Transverse colon (tissue), 4 donors: ENCODE measurements at places on chromosomes 16 and 17.
A peak's percentile ranks its signal among the peaks of the same experiment; 100 is the strongest.

DNA sequence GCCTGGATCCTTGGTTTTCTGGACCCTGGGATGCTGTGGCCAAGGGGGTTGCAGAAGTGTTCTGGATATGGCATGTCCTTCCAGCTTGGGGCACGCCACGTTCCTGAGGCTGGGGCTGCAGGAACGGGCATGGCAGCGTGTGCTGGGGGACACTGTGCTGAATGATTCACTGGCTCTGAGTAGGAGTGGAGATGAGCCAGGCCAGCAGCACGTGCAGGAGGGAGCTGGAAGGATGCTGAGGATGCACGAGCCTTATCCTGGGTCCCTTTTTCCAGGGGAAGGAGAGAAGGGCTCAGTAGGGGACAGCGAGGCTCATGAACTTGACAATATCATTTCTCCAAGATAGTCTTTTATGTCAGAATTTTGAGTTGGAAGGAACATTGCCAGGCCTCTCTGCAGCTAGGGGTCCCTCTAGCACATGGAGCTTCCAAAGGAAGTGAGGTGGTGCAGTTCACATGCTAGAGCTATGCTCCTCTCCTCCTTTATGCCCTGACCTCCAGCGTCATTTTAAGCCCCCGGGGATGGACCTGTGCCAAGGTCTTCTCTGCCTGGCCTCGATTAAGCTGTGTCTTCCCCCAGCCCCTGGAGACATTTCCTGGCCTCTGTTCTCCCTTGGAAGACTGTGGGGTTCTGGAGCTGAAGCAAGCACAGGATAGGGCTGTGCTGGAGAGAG is 125.9 kb downstream of the OR1D5 start:
- DNase-seq: no peak

DNA sequence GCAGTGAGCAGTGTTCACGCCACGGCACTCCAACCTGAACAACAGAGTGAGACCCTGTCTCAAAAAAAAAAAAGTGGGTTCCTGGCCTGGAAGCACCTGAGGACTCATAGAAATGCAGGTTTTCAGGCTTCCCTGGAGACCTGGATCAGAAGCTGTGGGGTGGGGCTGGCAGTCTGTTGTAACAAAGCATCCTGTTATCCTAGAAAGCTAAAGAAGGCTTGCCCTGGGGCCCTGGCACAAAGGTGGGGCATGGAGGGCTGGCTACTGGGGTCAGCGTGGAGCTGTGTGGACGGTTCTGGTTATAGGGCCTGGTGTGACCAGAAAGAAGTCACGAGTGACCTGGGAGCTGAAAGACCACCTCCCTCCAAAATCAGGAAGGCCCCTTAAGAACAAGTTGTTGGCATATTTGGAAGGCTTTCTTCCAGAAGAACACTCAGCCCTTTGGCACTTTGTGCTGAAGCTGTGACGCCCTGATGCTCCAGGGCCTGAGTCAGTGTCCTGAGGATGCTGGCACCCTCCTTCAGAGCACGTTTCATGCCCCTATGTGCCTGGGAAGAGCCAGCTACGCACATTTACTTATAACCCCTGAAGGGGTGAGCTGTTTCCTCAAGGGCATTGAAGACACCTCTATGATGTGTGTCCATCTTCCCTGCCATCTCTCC is 6.2 kb downstream of the CRISPLD2 start:
- DNase-seq: no peak

GRCh38 chr17:79674506-79675412 is 56.0 kb upstream of the ENPP7 start:
- no peak for DNase-seq

DNA sequence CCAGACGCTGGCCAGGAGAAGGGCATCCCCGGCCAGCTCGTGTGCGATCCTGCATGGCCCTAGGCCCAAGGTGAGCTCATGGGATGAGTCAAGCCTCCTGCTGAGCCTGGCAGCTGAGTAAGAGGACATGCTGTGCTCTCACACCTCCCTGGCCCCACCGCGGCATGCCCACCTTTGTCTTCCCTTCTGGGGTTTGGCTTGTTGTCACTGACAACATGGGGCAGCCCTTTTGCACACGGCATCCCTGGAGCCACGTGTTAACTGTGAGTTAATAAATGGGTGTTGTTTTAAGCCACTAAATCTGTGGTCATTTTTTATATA is 8.9 kb upstream of the TNS4 start:
- DNase-seq: no peak

- no peak for DNase-seq
Observed at GRCh38 chr16:85627089-85627488, 14.0 kb downstream of the GSE1 start.

DNA sequence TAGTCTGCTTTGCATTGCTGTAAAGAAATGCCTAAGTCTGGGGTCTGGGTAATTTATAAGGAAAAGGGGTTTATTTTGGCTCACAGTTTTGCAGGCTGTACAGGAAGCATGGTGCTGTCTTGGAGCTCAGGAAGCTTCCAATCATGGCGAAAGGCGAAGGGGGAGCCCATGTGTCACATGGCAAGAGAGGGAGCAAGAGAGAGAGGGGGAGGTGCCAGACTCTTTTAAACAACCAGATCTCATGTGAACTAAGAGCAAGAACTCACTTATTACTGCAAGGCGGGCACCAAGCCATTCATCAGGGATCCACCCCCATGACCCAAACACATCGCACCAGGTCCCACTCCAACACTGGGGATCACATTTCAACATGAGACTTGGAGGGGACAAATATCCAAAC is 148.2 kb upstream of the HS3ST2 start:
- DNase-seq: no peak

GRCh38 chr16:2040787-2041522 is 6.7 kb downstream of the NTHL1 start:
- peak; percentile 80 for DNase-seq

GRCh38 chr16:80437707-80438106 is 103.1 kb upstream of the DYNLRB2 start:
- DNase-seq: no peak

- peak; percentile 74 for DNase-seq
Observed at GRCh38 chr16:90044111-90044551, 24.9 kb upstream of the DBNDD1 start.

DNA sequence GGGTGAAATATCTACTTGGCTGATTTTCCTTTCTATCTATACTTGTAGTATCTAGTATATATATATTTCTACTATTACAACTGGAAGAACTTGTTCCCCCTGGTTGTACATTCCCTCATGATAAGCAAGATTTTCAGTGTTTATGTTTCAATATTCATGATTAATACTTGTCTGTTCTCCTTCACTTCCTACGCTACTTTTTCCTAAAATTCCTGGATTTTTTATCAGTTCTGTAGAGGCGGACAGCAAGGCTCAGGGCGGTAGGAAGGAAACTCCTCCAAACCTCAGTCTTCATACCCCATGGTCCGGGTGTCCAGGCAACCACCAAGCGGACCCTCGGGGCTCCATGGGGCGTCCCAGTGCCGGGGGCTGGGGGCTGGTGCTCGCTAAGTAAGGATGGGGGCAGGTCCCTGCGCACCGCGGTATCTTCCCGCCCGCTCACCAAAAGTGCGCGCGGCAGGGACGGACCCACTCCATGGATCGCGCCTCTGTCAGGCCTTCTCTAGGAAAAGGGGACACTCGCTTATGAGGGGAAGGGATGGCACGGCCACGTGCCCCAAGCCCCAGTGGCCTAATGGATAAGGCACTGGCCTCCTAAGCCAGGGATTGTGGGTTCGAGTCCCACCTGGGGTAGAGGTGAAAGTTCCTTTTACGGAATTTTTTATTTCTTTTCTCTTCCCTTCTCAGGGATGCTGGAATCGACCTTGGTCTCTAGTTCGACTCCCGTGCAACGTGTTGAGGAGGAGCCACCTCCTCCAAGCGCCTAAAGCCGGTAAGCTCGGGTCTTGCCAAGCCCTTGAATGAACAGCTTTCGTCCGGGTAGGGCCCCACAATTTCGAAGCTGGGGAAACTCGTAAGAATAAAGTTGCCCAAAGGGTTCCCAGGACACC is 13.2 kb downstream of the ATP5PD start:
- peak; percentile 93 for DNase-seq

GRCh38 chr17:71830866-71831265 is 290.0 kb upstream of the SOX9 start:
- no peak for DNase-seq

GRCh38 chr17:41738077-41738800 is 3.8 kb upstream of the HAP1 start:
- DNase-seq: peak; percentile 87

DNA sequence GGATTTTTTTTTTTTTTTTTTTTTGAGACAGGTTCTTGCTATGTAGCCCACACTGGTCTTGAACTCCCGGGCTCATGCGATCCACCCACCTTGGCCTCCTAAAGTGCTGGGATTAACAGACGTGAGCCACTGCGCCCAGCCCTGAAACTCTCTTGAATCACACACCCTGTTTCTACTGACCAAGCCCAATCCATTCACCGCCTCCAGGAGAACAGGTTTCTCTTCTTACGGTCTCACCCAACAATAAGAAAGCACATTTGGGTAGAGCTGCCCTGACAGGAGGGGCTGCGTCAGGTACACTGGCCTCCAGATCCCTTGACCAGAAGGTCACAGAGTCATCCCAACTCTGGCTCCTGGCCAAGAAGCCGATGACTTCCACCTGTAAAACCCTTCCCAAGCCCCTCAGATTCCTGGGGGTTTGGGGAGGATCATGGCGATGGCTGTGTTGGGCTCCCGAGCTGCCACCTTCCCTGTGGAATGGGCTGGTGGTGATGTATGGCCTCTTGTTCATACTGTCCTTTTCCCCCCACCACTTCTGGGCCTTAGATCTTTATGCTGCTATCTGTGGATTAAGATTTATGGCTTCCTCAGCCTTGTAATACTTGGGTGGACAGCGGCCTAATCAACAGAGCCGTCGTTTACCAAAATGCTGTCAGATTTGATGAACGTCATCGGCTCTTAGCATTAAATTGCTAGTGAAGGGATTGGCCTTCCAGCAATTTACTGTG is 89.1 kb downstream of the KATNIP start:
- peak; percentile 37 for DNase-seq

DNA sequence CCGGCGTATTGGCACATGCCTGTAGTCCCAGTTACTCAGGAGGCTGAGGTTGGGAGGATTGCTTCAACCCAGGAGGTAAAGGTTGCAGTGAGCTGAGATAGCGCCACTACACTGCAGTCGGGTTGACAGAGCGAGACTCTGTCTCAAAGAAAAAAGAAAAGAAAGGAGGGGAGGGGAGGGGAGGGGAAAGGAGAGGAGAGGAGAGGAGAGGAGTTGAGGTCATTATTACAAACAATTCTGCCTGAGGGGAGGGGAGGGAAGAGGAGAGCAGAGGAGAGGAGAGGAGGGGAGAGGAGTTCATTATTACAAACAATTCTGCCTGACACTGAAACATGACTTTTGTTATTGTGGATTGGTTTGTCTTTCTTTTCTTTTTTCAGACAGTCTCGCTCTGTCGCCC is 19.8 kb upstream of the ABCA5 start:
- DNase-seq: no peak

DNA sequence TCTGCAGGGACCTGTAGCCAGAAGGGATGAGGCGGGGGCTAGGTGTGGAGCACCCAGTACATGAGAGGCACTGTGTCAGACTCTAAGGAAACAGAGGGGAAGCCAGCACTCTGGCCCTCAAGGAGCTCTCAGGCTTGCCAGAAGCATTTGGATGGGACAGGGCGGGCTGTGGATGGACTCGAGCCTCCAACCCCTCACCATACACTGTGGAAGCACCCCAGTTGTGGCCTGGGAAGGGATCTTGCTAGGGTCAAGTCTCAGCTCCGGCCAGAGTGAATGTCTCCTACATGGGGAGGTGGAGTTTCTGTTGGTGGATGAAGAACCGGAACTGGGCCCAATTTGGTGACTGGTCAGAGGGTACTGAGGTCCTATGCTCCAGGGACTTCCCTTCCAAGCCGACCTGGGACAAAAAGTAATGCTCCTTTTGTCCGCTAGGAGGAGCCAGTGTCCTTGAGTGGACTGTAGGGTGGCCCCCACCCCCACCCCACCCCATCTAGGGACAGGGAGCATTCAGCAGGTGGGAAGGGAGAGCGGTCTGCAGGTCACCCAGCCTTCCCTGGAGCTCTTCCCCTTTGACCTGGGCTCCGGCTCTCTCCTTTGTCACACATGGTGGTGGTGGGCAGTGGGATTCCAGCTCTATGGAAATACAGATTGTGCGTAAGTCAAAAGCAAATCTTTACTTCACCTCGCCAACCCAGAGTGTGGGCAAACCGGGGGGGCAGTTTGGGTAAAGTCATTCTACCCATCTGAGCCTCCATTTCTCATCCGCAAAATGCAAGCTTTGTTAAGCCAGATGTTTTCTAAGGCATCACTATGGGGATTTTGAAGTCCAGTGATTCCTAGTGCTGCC is 20.4 kb upstream of the PHB1 start:
- DNase-seq: peak; percentile 31

- no peak for DNase-seq
Observed at GRCh38 chr17:30225112-30225511, 10.4 kb downstream of the SLC6A4 start.

DNA sequence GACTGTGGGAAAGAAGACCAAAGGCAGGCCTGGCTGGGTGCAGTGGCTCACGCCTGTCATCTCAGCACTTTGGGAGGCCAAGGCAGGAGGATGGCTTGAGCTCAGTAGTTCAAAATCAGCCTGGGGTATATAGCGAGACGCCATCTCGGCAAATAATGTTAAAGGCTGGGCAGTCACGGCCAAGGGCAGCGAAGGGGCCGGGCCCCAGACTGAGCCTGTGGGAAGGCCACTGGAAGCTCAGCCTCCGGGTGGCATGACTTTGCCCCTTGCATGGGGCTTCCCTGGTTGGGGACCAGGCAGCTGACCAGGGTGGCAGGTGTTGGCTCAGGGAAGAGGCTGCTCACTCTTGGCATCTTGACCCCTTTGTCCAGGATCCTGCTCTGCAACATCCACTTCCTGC is 14.0 kb upstream of the CD300LD start:
- no peak for DNase-seq

- DNase-seq: no peak
Observed at GRCh38 chr17:62727916-62728672, 80.0 kb downstream of the MARCHF10 start.

GRCh38 chr17:28550858-28551257 is 1.6 kb downstream of the UNC119 start:
- DNase-seq: no peak

DNA sequence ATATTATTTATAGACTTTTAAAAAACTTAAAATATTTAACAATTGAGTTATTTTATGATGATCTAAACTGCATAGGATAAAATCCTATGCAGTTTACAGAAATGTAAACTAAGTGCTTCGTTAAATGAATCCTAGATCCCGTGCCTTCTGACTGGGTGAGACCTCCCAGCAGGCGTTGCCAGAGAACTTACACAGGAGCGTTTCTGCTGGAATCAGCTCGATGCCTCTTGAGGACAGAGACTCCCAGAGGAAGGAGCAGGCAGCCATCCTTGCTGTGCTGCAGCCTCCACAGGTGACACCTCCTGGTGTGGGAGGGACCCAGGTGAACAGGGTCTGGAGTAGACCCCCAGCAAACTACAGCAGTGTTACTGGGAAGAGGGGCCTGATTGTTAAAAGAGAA is 160.4 kb downstream of the WWOX start:
- no peak for DNase-seq

- DNase-seq: peak; percentile 53
Observed at GRCh38 chr17:35486920-35487732, 38.6 kb upstream of the SLFN13 start.

GRCh38 chr17:61464130-61464842 is 12.1 kb downstream of the TBX4 start:
- DNase-seq: no peak
